Activated T-helper 2 cell treated with anti-CD3 and anti-CD28 coated beads, Interferon-gamma antibody, Interleukin-2, Interleukin-4, amounts not matched to agents 10 μg/mL and 5 μg/mL and 100 μg/mL, durations not matched to agents 14 hours and 24 hours and 36 hours (primary cell): ENCODE measurements at places on chromosomes 3 and 15.

DNA sequence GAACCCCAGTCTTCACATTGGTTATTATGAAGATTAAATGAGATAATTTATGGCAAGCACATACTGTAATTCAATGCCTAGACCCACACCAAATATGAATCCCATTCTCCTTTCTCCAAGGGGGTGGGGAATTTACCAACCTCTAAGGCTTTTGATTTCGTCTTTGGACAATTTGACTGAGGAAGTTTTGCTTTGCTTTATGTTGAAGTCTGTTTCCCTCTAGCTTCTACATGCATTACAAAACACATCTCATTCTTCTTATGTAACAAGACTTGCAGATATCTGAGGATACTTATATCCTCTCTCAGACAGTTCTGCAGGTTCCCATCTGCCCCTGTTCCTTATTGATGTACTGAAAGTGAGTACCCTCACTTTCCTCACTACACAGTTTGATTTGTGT is 12.2 kb downstream of the CD80 start:
- no peak for DNase-seq

GRCh38 chr15:88747631-88748030 is 55.6 kb upstream of the ACAN start:
- no peak for DNase-seq

DNA sequence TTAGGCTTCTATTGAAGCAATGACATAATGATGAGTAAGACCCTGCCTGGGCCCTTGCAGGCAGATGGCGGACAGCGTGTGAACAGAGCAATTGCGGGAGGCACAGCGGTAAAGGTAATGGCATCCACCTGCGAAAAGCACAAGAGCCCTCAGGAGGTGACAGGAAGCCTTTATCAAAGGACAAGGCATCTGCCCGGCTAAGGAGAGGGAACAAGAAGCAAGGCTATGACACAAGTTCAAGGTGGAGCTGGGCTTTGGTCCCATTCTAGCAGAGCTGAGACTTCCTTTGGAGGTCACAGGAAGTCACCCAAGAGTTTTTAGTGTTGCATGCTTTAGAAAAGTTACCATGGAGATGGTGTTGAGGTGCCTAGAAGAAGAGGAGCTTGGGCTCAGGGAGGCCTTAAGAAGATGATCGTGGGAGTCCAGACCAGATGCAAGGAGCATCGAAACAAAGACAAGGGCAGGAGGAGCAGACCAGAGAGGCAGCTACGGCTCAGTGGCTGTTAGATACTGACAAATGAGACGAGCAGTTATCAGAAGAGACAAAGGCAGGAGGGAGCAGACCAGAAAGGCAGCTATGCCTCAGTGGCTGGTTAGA is 34.5 kb downstream of the OSBPL10 start:
- DNase-seq: no peak

DNA sequence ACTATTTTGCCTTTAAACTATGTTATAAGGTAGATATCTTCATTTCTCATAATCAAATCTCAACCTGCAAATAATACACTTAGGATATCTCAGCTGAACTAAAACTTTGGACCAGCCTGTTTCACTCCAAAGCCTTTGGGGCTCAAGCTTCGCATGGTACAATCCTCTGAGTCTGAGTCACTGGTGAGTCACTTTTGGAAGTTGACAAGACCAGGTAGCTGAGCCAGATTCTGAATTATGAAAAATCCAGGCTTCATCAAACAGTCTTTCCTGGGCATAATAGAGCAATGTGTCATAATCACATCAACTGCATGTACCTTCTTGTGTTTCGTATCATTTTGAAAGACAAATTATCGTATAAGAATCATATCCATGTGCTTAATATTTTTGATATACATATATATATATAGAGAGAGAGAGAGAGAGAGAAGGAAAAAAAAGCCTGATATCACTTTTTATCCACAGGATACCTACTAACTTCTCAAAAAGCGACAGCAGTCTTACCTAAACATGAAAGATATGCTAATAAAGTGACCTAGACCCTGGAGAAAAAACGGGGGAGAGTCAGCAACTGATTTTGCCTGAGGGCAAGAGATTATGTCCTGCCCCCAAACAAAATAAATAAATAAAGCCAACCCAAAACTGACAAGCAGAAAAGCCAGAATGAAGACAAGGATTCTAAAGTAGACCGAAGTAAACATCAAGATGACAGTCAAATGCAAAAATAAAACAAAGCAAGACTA is 263.9 kb upstream of the TGFBR2 start:
- DNase-seq: no peak

- DNase-seq: no peak
Observed at GRCh38 chr3:62467966-62468722, 94.8 kb upstream of the FEZF2 start.
